Brain (organoid and tissue), 16 donors: ENCODE measurements at places on chromosomes 12 and 14.

DNA sequence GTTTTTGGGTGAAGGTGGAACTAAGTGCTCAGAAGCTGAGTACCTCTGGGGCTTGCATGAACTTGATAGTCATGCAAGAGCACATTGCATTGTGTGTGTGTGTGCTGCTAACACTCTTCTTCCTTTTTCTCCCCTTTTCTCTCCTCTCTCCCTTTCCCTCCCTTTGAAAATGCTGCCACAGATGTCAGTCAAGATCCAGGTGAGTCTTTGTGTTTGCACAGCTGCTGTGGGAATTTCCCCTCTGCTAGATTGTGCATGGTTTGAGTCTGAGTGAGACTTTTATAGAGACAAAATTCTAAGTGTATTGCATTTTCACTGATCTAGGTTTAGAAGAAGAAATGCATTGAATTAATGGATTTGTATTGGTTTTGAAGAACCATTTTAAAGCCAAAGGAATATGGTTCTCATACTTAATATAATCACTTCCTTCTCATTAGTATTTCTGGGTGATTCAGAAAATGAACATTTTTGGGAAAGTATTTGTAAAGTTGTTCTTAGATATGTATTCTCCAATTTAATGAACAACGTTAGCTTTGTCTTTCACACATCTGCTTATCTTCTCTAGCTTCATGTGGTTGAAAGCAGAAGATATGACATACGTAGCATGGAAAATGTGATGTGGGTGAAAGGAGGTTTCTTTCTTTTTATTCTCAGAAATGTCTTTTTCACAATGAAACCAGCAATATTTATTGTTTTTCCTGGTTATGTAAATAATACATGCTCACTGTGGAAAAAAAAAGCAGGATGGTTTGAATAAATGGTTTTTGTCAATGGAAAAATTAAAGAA lies 108.5 kb downstream of the NRXN3 start:
- DNase-seq, result no peak

GRCh38 chr14:68937471-68938270 lies 41.4 kb downstream of the ACTN1 start:
- no peak for DNase-seq

DNA sequence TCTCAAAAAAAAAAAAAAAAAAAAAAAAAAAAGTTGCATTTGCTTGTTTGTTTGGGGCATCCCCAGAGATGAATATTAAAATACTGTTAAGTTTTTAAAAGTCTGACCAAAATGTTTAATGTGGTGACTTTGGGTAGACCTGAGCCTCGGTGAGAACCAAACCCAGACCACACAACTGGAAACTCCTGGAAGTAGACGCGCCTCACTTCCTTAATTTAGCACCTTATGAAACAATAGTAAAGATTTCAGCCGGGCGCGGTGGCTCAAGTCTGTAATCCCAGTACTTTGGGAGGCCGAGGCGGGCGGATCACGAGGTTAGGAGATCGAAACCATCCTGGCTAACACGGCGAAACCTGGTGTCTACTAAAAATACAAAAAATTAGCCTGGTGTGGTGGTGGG lies 9.3 kb downstream of the NFKBIA start:
- no peak for DNase-seq

- no peak for DNase-seq
These were observed 268.7 kb downstream of the FBXL14 start for GRCh38 chr12:1325666-1326065.

GRCh38 chr12:121534495-121535148 lies 46.2 kb downstream of the KDM2B start:
- no peak for DNase-seq

- no peak for DNase-seq
These were observed 6.6 kb downstream of the ATXN3 start for GRCh38 chr14:92099802-92100201.

DNA sequence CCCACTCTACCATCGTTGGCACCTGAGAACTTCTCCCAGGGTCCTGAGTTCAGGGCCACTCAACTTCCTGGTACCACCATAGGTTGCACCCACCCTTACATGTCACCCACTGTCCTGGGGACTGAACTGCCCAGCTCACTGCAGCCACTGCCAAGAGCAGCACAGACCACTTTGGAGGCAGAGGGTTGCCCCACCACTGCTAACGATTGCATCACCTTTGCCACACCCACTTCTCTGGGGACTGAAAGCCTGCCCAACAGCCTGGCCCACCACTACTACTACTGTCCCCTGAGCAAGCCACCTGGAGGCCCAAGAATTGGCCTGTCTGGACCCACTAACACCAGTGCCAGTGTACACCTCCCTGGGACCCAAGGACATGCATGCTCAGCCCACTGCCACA lies 27.6 kb downstream of the CACNA2D4 start:
- DNase-seq, result no peak

GRCh38 chr12:25459541-25459951 lies 93.5 kb downstream of the LMNTD1 start:
- no peak for DNase-seq

DNA sequence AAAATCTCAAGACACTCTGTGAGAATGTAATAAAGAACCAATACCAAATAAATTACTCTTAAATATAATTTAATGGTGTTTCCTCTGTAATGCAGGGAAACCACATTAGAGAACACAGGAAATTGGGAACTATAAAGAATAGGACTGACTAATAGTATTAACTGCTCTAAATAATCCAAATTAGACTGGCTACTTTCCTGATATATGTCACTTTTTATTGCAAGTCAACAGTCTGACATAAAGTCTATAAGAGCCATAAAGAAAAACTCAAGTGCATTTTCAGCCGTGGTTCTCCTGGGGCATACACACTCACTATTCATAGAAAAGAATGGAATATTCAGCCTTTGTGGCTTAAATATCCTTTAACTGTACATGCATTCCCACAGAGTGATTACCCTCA lies 124.8 kb upstream of the OVCH1 start:
- no peak for DNase-seq

- DNase-seq, result no peak
These were observed 15.8 kb upstream of the KRT7 start for GRCh38 chr12:52217223-52217622.

DNA sequence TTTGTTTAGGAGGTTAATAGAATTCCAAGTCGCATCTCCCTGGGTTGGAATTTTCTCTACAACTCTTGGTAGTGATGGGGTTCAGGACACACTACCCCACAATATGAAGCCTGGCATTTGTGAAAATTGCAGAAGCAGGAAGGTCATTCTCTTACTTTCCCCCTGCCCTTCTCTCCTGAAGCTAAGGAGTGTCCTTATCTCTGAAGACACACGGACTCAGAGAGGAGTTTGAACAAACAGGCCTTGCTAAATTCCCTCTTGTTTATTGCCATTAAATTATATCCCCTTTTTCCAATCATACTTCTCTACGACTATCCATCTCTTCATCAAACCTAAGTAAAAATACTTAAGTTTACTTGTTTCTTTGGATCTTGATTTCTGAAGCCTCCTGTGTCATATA lies 443.0 kb downstream of the RAD51B start:
- DNase-seq, result no peak

DNA sequence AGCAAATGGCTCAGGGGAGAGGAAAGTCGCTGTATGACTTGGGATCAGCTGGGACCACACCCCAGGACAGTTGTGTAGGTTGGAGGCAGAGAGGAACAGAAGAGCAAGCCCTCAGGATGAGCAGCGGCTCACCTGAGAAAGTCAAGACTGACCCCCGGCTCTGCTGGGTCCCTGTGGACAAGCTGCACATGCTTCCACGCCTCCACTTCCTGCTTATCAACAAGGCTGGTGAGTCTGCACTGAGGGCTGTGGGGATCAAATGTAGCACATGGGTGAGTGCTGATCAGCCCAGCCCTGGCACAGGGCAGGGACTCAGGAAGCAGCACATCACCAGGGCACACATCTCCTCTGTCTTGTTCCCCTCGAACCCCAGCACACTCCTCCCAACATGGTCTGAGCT lies 92.1 kb downstream of the CHGA start:
- DNase-seq, result no peak

DNA sequence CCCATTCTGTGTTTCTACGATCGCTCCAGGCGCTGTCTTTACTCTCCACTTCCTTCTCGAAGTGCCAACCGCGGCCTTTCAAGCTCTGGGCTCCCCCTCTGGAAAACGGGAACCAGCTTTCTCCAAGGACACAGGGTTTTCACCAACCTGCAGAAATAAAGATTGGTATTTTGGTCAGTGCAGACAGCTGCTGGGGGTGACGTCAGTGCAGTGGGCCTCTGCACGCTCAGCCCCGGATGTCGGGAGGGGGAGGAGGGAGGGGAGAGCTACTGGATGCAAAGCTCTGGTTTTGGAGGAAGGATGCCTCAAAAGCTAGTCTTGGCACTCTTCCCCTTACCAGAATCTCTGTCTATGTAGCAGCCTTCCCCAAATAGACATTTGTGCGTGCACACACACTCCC lies 19.9 kb downstream of the HRK start:
- peak; percentile 68 for DNase-seq

DNA sequence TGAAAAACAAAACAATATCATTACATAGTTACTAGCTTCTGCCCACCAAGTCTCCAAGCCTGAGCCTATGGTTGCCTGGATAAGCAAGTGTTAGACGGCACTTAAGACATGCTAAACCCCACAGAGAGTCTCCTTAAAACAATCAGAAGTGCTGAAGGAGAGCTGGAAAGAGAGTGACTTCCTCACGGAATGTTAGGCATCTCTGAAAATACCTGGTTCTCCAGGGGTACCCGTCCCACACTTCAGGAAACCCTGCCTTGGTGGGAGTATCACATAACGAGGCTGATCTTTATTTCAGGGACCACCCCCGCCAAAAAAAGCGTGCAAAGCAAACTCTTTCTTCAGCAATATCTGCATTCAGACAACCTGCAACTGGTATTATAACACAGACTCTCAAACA lies 18.3 kb downstream of the LHX5 start:
- DNase-seq, result no peak

GRCh38 chr14:37202265-37202664 lies 4.5 kb downstream of the MIPOL1 start:
- DNase-seq, result no peak

GRCh38 chr12:82867762-82868500 lies 181.2 kb downstream of the TMTC2 start:
- peak; percentile 62 for DNase-seq

- no peak for DNase-seq
These were observed 77.8 kb downstream of the RIN3 start for GRCh38 chr14:92591346-92591745.

DNA sequence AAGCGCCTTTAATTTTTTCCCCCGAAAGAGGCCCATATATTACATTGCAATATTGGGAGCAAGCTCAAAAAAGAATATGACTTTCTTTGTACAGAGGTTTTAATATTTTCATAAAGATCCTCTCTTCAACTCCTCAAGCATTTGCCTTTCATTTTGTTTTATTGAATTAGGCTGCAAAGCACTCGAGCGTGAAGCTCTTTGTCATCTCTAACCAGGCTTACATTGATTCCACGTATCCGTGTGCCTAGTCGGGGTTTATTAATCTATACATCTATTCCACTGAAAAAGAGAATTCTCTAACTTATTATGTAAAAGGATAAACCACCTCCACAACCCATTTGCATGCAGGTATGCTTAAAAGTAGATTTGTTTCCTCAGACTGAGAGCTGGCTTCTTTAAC lies 234.8 kb upstream of the TMPO start:
- DNase-seq, result no peak

- DNase-seq, result peak; percentile 37
These were observed 334.2 kb upstream of the RPL10L start for GRCh38 chr14:46985529-46986380.

GRCh38 chr14:103688906-103689902 lies 26.0 kb downstream of the XRCC3 start:
- peak; percentile 62 for DNase-seq

DNA sequence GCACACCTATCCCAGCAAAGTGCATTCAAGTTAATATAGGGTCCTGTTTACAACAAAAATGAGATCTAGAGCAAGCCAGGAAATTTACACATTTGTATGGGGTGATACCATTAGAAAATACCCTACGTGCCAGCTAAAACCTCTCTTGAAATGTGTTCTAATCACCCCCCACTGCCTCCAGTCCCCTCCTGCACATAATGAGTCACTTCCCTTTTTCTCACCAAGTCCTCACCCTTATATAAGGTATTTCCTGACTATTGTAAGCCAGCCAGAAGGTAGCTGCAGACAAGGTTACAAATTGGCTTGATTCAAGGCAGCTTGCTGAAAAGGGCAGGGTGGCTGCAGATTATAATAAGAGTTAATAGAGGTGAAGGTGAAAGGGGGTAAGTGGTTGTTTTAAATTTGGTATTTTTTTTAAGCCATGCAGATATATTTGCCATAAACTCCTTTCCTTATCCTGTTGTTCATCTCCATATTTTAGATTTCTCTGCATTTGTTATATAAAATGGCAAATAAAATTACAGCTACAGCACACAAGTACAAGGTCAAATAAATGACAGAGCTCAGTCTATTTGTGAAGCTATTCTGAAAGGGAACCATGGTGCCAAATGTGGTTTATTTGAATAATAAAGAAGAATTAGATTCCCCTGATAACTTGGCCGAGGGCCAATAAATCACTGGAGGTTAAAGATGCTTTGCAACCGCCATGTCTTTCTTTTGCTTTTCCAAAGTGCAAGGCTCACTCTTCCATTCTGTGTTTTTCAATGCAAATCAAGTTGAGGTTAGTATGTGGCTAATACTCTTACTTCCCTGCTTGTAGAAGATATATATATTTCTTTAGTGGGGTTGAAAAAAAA lies 385.9 kb downstream of the EGLN3 start:
- DNase-seq, result no peak

- no peak for DNase-seq
These were observed 67.4 kb downstream of the PHLDA1 start for GRCh38 chr12:75964150-75964549.

GRCh38 chr14:35965400-35965799 lies 139.3 kb downstream of the BRMS1L start:
- peak; percentile 96 for DNase-seq

DNA sequence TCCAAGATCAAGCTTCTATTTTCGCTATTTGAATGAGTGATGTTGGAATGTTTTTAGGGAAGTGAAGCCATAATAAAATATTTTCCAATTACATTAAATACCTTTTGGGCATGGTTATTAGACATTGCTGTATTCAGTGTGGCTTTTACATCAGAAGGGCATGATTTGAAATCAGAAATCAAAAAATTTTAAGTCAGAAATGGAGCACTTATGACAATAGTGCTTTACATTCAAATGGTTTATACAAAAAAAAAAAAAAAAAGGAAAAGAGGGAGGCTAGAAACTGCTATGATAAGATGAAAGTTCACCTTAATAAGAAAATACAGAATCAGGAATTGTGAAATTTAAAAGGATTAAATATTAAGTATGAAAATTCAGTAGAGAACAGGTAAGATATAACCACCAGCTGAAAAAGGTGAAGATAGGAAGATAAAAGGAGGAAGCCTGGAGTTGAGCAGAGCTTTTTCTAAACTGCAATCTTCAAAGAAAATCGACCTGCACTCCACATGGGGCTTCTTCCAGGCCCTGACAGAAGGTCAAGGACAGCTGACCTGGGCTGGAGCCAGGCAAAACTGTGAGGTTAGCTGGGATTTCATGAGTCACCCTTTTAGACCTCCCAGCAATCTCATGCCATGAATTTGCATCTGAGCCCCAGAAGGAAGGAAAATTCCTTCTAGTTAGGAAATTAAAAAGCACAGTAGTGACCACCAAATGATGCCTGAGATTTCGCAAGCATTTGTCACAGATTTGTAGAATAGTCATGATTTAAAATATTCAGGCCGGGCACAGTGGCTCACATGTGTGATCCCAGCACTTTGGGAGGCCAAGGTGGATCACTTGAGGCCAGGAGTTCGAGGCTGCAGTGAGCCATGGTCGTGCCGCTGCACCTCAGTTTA lies 23.4 kb upstream of the BMP4 start:
- DNase-seq, result no peak
